ENCODE measurements at places on chromosomes 6 and 20.

GRCh38 chr20:35788796-35789195 is 17.0 kb downstream of the PHF20 start:
- no peak for DNase-seq

GRCh38 chr6:26401389-26401986 is 587 bp upstream of the BTN3A1 start:
- no peak for DNase-seq

- DNase-seq, result no peak
These were observed 159.3 kb downstream of the GJA10 start for GRCh38 chr6:90053614-90054013.

DNA sequence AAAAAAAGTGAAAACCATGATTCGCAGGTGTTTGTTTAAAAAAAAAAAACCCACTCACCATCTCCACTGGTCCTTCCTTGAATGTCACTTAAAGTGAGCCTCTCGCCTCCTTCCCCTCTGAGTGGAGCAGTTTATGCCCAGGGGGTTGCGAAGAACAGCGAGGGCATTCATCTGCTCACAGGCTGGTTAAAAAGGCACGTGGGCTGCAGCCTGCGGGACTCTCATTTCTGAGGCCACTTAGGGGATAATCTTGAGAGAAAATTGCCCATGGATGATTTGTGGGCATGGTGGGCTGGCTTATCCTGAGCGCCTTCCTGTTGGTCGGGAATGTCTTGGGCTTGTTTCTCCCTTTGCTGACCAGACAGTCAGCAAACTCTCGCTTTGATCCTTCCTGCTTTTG is 18.9 kb downstream of the BCAS4 start:
- no peak for DNase-seq

- DNase-seq, result no peak
These were observed 474.2 kb downstream of the KIF16B start for GRCh38 chr20:16098890-16099639.

DNA sequence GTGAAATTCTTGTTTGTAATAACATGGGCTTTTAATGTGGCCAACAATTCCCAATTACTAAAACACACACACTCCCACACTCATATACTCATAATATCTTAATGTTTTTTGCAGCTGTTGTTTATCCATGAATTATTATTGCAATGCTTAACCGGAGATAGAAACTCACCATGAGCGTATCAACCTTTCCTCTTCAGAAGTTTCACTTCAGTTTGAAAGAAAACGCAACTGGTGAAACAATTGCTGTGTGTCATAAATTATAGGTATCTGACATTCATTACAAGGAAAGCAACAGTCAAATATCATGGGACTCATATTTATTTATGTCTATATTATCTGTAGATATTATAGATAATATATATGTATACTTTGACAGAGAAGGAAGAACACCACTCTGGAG is 104.1 kb downstream of the HDGFL1 start:
- DNase-seq, result no peak

DNA sequence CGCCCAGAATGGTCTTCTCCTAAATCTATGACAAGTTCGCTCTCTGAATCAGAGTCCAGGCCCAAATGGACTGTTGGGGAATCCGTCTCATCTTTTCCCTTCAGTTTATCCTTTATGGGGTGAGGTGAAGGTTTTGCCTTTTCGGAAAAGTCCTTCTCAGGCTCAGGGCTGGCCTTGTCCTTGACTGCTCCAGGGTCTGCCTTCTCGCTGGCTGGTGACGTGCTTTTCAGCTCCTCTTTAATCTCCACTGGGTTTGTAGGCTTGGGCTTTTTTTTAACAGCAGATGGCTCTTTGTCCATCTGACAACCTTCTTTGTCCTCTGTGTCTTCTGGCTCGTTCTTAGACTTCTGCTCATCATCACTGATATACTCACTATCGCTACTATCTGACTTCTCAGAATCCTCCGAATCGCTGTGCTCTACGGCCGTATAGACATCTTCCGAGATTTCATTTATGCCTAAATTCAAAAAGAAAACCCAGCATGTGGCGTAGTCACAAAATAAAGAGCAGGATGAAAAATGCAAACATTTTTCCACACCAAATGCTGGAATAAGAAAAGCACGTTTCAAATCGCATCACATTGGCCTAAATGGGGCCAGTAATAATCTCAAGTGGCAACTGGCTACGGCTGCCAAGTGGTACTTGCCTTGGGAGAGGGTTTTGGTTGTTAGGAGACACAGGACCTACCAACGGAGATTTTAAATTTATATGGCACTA is 110.3 kb downstream of the ZMYND8 start:
- no peak for DNase-seq

- no peak for DNase-seq
These were observed 7.7 kb downstream of the ADGRF1 start for GRCh38 chr6:47034421-47034820.

GRCh38 chr6:28809947-28810658 is 113.7 kb downstream of the TRIM27 start:
- DNase-seq, result no peak

- DNase-seq, result no peak
These were observed 510.5 kb downstream of the PHF3 start for GRCh38 chr6:64146094-64146493.

DNA sequence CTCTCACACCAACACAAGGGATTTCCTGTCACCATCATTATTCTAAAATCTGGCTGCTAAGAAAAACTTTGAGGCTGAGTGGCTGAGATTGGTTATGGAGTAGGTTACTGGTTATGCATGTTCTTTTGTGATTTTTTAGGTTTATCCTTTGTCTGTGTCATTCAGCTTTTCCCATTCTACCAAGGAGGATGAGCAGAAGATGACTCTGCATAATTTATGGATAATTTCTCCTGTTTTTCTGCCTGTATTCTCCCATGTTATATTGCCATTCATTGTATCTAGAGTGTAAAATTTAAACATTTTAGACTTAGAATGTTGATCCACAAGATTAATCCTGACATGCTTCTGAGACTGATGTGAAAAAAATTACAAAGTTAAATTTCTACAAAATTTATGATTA is 67.8 kb downstream of the SOBP start:
- no peak for DNase-seq

GRCh38 chr6:28462401-28462800 is 19.1 kb upstream of the ZSCAN23 start:
- DNase-seq, result no peak

DNA sequence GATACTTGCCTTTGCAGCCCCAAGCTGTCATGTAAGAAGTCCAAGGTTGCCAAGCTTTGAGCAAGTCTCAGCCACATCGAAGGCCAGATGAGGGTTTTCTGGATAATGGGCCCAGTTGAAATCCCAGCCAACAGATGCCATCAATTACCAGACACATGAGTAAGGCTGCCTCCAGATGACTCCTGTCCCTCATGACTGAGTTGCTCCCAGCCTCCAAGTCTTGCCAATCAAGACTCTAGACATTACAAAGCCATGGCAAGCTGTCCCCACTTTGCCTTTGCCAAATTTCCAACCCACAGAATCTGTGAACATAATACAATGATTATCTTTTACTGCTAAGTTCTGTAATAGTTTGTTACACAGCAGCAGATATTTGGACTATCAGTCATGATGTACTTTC is 76.8 kb upstream of the ARMC2 start:
- DNase-seq, result no peak

DNA sequence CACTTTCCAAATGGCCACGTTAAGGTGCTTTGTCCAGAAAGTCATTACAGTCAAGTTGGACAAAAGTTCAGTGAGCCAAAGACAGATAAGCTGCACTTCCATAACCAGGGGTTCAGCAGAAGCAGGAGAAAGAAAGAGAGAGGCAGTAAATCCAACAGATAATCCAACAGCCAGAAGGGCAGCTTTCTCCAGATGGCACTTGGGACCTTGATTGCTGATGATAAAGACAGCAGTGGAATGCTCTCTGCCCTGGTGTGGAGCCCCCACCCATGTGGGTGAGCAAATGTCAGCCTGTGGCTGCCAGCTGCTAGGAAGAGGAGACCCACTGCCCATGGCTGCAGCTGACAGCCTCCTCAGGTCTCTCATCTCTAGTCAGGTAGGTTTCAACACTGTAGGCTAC is 18.7 kb upstream of the NRSN1 start:
- DNase-seq, result no peak

DNA sequence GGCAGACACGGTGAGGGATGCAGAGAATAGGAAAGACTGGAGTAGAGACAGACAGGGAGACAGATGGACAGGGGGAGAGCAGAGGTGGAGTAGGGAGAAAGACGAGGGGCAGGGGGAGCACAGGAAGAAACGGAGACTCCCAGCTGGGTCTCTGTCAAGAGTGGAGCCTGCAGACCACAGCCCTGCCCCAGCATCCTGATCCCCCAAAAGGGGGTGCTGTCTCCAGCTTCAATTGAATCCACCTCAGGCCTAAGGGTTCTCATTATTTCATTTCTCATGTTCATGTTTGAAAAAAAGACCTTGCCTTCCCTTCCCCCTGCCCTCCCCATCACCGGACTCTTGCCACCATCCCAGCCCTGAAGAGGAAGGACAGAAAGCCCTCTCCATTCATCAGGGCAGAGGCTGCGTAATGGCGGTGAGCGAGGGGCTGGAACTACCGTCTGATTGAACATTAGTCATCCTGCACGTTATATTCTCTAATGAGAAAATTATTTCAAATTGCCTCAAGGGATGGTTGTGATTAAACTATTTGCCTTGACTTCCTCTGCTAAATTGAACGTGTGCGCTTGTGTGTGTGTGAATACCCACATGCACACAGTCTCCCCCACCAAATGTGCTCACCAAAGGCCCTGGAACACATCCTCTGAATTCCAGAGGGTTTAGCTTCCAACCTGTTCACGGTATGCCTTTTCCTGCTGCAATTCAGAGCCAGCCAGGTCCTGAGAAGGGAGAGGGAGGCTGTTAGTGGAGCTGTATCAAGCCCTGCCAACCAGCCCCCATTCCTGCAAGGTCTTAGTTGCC is 98.3 kb downstream of the CDC5L start:
- DNase-seq, result no peak

DNA sequence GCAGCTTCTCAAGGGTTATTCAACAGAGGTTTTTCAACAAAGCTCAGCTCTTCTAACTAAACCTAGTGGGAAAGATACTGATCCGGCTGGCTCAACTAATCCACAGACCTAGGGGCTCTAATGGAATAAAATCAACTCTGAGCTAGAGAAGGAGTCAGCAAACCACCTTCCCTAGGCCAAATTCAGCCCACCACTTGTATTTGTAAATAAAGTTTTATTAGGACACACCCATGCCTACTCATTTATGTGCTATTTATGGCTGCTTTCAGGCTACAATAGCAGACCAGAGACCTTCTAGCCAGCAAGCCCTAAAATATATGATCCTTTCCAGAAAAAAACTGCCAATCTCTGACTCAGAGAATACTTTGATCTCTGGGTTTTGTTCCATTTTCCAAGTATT is 6.0 kb upstream of the RAB22A start:
- DNase-seq, result no peak

DNA sequence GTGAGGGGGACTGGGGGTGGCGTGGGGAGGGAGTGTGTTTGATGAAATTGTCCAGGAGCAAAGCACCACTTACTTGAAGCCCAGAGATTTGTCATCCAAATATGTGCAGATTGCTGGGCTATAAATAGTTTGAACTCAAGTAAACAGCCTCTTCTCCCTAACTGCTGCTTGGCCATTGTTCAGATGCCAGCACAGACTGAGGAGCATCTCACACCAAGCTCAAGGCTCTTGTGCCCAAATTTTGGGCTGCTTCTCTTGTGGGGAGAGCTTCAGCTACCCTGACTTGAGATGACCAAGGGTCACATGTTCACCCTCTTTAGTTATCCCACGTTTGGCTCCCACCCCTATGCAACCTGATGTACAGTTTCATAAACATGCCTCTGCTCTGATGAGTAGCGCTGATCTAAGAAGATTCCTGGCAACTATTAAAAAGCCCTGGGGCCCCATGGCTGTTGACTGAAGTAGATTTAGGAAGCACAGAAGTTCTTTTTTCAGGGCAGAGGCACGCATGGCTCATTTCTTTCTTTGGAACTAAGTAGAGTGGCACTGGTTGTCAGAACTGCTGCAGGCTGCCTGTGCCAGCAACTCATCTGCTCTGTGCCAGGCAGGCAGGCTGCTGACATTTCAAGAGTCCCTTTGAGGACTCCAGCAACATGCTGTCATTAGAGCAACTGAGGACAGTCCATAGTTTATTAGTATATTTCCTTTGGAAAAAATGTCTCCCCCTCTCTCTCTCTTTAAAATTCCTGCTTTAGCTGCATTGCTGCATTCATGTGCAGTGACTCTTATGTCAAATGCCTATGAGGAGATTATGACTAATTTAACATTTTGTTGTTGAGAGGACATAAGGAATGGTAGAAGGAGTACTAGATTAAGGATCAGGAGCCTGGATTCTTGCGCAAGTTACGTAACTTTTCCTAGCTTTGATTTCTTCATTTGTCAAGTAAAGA is 9.6 kb upstream of the PKIG start:
- DNase-seq, result peak; percentile 58

GRCh38 chr6:113406048-113406695 is 451.0 kb upstream of the MARCKS start:
- no peak for DNase-seq

Data from hypothalamus (tissue), 51 donors.